ENCODE measurements at places on chromosomes 6 and 20. TPM values are rescaled to one million over a fixed set of nuclear protein-coding genes. Genes with fewer than 3 reads are reported as not detected.

Gene SPATS1
- 0.25 TPM for total RNA-seq

GRCh38 chr6:30167101-30167500 lies 3.8 kb downstream of the TRIM15 start:
- no peaks in the 10 kb centered on the region for H3K27me3 ChIP-seq
- H3K27ac ChIP-seq: no peak overlapping the region
- H3K4me3 ChIP-seq: no peak overlapping the region

- no peaks in the 10 kb centered on the region for H3K4me1 ChIP-seq
- no peak overlapping the region for H3K4me3 ChIP-seq
- H3K27me3 ChIP-seq: no peaks in the 10 kb centered on the region
- H3K27ac ChIP-seq: no peak overlapping the region
Measured at GRCh38 chr20:61745397-61746146, 320.1 kb downstream of the TAF4 start.

GRCh38 chr6:109454496-109455436 lies 806 bp downstream of the MICAL1 start:
- H3K27ac ChIP-seq: peak overlapping the region; percentile 42
- no peaks in the 10 kb centered on the region for H3K36me3 ChIP-seq
- no peaks in the 10 kb centered on the region for H3K27me3 ChIP-seq
- peak; percentile 44 for DNase-seq

DNA sequence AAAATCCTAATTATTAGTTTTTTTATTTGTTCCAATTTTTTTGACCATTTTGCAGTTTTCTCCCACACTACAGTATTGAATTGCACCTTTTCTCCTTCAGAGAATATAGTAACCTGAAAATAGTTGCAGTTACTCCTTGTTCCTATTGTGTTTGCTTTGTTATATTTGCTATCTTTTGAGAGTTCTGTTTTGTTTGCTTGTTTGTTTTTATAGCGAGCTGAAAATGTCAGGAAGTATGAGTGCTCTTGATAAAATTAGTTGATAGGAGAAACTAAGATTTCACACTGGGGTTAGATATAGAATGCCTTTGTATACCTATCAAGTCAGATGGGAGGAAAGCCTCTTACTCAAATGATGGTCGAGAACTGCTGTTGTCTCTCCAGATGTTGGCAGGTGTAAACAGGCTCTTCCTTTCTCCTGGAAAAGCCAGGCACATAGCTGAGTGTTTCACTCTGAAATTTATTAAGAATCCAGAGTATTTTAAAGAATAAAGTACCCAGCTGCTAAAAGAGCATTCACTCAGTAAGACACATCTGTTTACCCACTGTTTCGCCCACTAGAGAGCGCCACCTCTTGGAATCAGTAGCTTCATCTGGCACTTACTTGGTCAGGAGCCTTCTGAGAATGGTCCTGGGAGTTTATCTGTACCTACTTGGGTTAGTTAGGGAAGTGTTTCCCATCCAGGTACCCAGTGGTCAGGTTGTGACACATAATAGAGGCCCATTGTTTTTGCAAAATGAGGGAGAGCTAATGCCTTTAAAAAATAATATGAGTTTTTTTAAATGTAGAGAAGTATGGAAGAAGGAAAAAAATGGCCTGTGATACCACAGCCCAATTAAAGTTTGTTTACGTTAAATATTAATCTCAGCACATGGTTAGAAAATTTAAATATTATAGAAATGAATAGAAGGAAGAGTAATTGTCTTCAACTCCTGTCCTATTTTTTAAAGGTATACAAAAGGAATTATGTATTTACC lies 11.2 kb downstream of the NT5DC1 start:
- H3K27ac ChIP-seq: no peak overlapping the region
- H3K36me3 ChIP-seq: no peaks in the 10 kb centered on the region
- H3K27me3 ChIP-seq: no peaks in the 10 kb centered on the region

DNA sequence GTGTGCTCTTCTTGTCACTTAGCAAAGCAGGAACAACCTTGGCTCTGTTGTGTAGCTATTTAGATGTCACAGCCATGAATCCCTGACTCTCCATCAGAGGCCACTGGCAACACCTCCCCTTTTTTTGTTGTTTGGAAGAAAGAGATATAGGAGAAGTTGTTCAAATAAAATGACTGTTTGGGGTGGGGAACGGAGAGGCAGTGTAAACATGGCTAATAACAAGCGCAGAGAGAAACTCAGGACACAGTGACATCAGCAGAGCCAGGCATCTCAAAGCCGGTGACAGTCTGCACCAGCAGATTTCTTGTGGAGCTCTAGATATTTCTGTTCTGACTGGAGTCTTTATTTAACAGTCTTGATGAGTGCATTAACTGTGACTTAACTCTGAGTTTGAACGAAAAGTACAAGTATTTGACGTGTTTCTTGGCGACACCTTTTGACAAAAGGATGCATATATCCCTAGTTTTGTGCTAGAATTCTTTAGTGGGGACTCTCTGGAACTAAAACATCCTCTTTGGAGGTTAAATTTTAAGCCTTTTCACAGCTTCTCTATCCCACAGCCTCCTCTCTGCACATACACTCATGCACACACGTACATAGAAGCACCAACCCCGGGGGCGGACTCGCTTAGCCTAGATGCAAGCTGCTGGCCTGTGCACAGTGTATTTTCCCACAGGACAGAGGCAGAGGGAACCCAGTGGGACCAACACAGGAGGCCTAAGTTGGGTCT lies 53.8 kb downstream of the ADAT2 start:
- H3K4me3 ChIP-seq: no peak overlapping the region
- no peak overlapping the region for H3K27ac ChIP-seq
- no peaks in the 10 kb centered on the region for H3K27me3 ChIP-seq
- H3K36me3 ChIP-seq: no peaks in the 10 kb centered on the region
- no peak for DNase-seq

DNA sequence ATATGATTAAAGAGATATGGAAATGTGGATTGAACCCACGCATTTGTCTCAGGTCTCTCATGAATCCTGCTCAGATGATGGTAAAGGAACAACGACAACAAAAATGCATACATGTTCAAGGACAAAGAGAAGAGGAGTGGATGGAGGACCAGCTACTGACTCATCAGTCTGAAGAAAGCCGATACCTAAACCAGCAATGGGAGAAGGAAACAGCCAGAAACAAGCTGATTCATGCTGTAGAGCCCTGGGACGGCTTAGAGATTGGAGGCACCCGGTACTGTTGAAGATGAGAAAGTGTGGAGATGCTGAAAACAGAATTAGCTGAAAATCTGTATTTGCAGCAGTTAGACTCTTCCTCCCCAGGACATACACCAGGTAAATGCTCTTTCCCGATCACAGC lies 14.4 kb upstream of the RIPPLY2 start:
- no peak overlapping the region for H3K4me3 ChIP-seq
- H3K27ac ChIP-seq: no peak overlapping the region
- H3K27me3 ChIP-seq: no peaks in the 10 kb centered on the region
- no peaks in the 10 kb centered on the region for H3K4me1 ChIP-seq
- H3K36me3 ChIP-seq: no peaks in the 10 kb centered on the region

DNA sequence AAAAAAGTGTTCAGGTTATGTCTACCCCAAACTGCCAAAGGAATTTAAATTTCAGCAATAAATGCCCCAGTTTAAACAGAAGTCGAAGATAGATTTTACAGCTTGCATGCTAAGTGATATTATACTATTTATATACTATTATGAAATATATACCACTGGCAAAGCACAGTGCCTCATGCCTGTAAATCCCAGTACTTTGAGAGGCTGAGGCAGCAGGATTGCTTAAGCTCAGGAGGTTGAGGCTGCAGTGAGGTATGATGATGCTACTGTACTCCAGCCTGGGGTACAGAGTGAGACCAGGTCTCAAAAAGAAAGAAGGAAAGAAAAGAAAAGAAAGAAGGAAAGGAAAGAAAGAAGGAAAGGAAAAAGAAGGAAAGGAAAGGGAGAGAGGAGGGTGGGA lies 102.1 kb downstream of the MTFR2 start:
- H3K4me3 ChIP-seq: no peak overlapping the region
- H3K36me3 ChIP-seq: no peaks in the 10 kb centered on the region
- no peaks in the 10 kb centered on the region for H3K27me3 ChIP-seq
- no peaks in the 10 kb centered on the region for H3K4me1 ChIP-seq
- peak overlapping the region; percentile 78 for H3K27ac ChIP-seq

- H3K27me3 ChIP-seq: no peaks in the 10 kb centered on the region
- peaks cover 19% of the 10 kb centered on the region for H3K4me1 ChIP-seq
- no peak overlapping the region for H3K27ac ChIP-seq
- H3K4me3 ChIP-seq: no peak overlapping the region
Measured at GRCh38 chr6:156925718-156926607, 148.8 kb downstream of the ARID1B start.

GRCh38 chr6:69868252-69868804 lies 2.0 kb downstream of the COL19A1 start:
- H3K36me3 ChIP-seq: no peaks in the 10 kb centered on the region
- DNase-seq: no peak
- H3K4me1 ChIP-seq: peaks cover 4% of the 10 kb centered on the region
- H3K4me3 ChIP-seq: no peak overlapping the region

DNA sequence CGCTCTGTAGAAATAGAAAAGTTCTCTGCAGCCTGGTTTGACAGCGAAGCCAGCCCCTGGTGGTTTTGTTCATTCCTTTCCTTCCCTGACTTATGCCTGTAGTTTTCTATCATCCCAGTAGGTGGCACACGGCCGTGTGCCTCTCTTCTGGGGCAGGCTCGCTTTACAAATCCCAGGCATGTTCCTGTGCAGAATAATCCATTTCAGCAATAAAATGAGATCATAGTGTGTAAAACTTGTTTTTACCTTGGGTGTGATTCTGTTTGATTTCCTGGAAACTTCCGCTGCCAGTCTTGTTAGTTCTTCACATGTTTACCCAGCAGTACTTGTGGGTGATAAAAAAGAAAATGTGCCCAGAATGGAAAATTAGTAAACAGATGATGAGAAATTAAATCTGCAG lies 7.4 kb upstream of the INSM1 start:
- H3K36me3 ChIP-seq: no peaks in the 10 kb centered on the region
- DNase-seq: no peak
- no peak overlapping the region for H3K27ac ChIP-seq
- H3K4me1 ChIP-seq: no peaks in the 10 kb centered on the region
- no peaks in the 10 kb centered on the region for H3K27me3 ChIP-seq
- no peak overlapping the region for H3K4me3 ChIP-seq

Data from ovary (tissue), 10 donors.